Fibroblast of lung (primary cell): ENCODE measurements at places on chromosomes 2 and 18. TPM values are rescaled to one million over a fixed set of nuclear protein-coding genes. Genes with fewer than 3 reads are reported as not detected.

Gene SIX3
- total RNA-seq, result not detected in 2 replicates

Gene MAP3K19
- total RNA-seq, result not detected in 2 replicates

Gene DES
- total RNA-seq, result 34.7 and 69.3 TPM in 2 replicates

Gene HADHB
- total RNA-seq, result 129 and 130 TPM in 2 replicates
